ENCODE measurements at places on chromosomes 1 and 21.

DNA sequence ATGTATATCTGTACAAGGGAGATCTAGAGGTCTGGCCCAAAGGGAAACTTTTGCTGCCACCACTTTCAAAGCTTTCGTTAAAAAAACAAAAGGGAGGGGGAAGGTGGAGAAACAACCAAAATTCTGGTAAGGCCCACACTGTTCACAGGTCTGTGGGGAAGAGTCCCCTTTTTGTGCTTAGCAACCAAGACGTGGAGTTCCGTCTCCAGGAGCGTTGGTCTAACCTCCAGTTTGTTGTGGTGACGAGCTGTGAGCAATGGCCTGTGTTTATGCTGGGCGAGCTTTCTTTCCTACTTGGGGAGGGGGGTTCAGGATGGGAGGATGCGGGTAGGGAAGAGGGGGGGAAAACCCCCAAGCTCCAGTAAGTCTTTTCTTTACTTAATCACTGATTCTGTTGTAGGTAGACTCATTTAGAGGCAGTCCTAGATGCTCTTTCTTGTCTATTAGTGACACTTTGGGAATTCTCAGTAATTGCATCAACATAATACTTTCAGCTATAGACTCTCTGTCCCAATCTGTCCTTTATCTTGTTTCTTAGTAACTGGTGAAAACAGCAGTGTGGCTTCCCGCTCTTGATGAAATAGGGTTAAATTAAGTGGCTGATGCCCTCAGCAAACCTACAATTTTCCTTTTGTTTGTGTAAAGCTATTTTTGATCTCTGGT, 1.5 kb downstream of the HIPK1 start:
- DNase-seq, result no peak

DNA sequence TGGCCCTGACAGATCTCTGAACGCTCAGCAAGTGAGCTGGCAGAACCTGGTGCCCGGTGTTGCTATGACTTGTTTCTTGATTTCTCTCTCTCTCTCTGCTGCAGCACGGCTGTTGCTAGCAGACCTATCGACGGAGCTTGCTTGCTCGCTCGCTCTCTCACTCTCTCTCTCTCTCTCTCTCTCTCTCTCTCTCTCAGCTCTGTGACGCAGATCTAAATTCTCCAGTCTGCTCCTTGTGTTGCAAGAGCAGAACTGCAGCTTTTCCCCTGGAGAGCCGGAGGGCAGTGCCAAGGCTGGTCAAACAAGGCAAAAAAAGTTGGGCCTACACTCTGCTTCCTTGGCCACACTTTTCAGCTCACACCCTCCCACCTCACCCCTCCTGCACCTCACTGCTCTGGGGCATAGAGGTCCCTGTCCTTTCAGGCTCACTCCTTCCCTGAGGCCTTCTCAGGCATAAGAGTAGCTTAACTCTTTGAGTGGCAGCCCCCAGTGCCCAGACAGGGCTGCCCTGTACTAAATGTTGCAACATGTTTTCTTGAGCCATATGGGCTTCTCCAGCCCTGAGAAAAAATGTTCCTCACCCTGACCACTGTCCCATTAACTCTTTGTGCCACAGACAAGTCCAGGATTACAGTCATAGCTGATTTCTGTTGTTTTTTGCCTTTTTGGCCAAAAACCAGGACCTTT, 72.2 kb downstream of the CD46 start:
- peak; percentile 71 for DNase-seq

GRCh38 chr21:38520511-38520910, 22.2 kb upstream of the ERG start:
- no peak for DNase-seq

DNA sequence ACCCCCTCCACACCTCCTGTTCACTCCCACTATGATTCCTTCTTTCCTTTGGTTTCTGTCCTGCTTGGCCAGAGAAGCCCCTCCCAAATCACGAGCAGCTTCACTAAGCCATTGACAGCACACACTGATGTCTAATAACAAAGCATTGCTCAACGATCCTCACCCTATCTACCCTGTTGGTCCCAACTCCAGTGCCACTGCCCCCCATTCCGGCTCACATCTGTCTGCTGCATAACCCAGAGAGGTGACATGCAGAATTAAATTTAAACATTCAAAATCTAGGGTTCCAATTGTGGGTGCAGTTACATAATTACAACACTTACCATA, 236.9 kb downstream of the TTLL7 start:
- DNase-seq, result no peak
